ENCODE measurements at places on chromosomes 12 and 14. TPM values are rescaled to one million over a fixed set of nuclear protein-coding genes. Genes with fewer than 3 reads are reported as not detected.

GRCh38 chr12:2356601-2357125 is 303.9 kb downstream of the CACNA1C start:
- DNase-seq: no peak

GRCh38 chr12:612293-612692 is 51.0 kb downstream of the NINJ2 start:
- DNase-seq: peak; percentile 47

DNA sequence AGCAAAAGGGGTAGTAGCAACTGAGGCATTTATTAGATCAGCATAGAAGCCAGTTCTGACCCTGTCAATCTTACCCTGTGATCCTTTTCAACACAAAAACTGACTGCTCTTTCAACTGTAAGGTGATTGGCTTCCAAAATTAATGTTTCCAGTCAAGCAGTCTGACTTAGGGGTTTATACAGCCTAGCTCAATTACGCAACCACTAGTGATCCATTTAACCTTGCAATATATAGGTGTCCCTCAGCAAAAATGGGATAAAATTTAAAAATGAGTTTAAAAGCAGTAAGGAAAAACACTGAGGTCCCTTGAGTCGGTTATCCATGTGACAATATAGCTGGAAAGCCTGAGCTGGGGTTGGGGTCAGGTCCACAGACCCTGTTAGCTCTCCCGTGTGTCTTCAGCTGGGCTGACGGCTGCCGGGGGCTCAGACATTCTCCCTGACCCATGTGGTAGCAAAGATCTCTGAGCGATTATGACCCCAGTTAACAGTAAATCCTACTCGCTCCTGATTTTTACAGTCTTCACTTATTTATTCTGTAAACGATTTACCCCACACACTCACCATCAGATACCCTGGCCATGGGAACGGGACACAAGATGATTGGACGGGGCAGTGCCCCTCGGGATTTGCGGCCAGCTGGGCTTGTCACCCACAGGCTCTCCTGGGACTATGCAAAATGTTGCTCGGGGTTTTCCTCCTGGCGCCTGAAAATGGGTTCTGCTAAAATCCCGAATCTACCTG is 16.6 kb downstream of the ADGRD1 start:
- no peak for DNase-seq

Gene HOXC10
- not detected for total RNA-seq

DNA sequence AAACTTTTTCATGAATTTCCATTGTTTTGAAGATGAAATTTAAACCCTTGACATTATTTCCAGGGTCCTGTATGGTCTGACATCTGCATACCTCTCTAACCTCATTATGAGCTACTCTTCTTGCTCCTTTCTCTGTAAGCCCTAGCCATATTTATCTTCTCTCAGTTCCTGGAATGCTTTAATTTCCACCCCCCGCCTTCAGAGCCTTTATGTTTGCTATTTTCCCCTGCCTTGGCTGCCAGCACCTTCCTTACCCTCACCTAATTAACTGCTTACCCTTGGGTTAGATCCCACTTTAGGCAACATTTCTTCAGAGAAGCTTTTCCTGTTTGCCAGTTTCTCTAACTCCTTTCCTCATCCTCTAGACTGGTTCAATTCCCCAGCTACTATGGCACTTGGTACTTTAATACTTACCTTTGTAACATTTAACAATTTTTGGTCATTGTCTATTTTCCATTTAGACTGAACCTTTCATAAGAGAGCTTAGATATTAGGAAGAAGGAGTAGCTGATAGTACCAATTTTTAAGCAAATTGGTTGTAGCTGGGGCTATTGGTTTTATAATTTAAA is 6.0 kb downstream of the STYX start:
- peak; percentile 33 for DNase-seq

GRCh38 chr14:22448905-22449599 is 140.0 kb downstream of the DAD1 start:
- DNase-seq: no peak

Gene ANO2
- 0.76 TPM for total RNA-seq

DNA sequence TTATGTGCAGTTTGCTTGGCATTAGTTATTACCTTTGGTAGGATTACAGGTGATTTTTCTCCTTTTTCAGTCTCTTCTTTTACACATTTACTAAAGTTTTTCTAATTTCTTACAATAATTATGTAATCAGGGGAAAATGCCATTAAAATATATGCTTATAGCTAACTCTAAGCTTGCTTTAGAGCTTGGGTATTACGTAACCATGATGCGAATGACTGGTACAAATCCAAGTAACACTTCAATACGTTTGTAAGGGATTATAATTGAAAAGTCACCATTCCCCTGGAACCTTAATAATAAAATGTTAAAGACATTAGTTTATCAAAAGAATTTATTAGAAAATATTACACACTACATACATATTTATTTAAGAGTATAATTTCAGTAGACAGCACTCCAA is 71.6 kb downstream of the SCAF11 start:
- DNase-seq: no peak

Gene DNAI7
- not detected for total RNA-seq

GRCh38 chr12:56206452-56207166 is 15.1 kb downstream of the RNF41 start:
- peak; percentile 85 for DNase-seq

GRCh38 chr12:52204095-52204930 is 12.5 kb upstream of the KRT80 start:
- DNase-seq: peak; percentile 48

DNA sequence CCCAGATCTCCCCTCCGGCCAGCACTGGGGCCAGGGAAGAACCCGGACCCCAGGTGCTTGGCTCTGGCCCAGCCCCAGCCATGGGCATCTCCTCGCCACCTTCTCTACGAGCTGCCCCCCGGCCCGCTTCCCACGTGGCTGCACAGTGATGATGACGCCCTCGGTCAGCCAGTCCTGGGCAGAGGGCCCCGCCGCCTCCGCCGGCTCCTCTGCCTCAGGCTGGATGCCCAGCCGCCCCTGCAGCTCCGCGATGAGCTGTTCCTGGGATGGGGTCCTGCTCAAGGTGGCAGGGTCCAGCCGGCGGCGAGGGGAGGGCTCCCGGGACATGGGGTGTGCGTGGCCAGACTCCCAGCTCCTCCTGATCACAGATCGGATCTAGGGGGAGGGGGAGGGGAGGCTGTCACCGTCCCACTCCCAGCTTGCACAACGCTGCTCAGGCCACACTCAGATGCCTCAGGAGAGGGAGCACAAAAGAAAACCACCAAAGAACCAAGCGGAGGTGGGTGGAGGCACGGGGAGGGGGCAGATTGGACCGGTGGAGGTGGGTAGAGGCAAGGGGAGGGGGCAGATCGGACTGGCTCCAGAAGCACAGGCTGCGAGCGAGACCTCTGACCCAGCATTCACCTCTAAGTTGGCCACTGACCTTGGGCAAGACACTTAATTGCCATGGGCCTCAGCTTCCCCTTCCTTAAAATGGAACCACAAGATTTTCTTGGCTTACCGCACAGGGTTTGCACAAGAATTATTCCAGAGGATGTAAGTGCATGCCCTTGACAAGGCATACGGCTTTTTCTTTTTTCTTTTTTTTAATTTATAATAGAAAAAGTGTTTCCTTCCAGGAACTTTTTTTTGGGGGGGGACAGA is 16.1 kb upstream of the RPLP0 start:
- peak; percentile 75 for DNase-seq

DNA sequence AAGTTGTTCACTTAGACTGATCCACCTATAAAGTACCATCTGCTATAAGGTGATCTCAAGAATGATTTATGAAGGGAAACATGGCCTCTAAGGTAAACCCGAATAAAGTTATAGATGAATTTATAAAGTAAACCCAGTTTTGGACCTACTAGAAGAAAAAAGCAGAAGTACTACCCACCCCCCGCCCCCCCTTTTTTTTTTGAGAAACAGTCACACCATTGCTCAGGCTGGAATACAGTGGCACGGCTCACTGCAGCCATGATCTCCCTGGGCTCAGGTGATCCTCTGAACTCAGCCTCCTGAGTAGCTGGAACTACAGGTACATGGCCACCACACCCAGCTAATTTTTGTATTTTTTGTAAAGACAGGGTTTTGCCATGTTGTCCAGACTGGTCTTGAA is 3.9 kb downstream of the ENTPD5 start:
- no peak for DNase-seq

Gene NRXN3
- 0.89 TPM for total RNA-seq

GRCh38 chr12:46517579-46517962 is 145.0 kb upstream of the SLC38A2 start:
- DNase-seq: no peak

GRCh38 chr12:117120787-117121186 is 21.6 kb upstream of the TESC start:
- DNase-seq: no peak

- no peak for DNase-seq
Observed at GRCh38 chr14:93281937-93282336, 50.9 kb downstream of the BTBD7 start.

DNA sequence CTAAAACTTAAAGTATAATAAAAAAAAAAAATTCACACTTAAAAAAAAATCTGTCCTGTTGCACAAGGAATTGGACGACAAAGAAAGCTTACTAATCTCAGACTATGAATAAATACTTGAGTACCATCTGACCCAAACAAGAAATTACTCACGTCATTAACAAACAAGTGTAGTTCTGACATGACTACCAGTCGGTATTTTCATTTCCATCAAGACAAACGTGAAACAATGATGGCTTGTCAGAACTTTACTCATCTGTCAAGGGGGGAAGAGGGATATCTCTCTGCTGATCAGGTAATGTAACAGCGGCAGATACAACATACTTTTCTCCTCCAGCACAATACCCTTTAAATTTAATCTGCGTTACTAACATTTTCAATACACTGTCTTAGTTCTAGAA is 78.3 kb downstream of the CDK17 start:
- DNase-seq: no peak

DNA sequence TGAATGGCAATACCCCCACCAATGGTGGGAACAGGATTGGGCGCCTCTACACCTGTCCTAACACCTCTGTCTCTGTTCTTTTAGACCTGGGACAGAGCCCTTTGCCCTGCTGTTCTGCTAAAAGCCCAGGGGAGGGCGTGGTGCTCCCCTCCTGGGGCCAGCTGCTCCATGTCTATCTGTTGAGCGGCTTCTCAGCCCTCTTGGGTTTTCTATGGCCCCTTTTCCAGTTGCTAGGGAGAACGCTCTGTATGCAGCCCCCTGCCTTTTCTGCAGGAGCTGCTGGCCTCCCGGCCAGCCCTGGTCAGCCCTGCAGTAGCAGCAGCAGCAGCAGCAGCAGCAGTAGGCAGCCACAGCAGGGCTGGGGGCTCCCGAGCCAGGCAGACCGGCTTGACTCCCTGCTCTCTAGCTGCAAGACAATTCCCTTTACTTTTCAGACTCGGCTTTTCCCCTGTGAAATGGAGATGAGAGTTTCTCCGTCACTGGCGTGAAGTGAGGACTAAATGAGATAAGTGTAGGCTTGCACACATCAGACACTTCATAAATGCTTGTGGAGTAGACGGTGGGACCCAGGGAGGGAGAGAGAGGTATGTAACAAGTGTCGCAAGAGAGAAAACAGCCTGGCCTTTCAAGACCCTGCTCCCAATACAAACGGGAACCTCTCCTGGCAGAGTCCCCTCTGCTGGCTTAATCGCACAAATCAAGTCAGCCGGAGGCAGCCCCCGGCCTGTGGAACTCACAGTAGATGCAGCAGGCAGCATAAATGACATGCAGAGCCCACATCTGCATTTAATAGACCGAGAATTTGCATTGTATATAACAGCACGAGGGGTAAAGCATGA is 1.0 kb downstream of the RTL1 start:
- peak; percentile 89 for DNase-seq

Gene GPR84
- total RNA-seq: not detected

Gene SRRM4
- 0.76 TPM for total RNA-seq

- DNase-seq: no peak
Observed at GRCh38 chr12:120156315-120157259, 37.9 kb downstream of the GCN1 start.

DNA sequence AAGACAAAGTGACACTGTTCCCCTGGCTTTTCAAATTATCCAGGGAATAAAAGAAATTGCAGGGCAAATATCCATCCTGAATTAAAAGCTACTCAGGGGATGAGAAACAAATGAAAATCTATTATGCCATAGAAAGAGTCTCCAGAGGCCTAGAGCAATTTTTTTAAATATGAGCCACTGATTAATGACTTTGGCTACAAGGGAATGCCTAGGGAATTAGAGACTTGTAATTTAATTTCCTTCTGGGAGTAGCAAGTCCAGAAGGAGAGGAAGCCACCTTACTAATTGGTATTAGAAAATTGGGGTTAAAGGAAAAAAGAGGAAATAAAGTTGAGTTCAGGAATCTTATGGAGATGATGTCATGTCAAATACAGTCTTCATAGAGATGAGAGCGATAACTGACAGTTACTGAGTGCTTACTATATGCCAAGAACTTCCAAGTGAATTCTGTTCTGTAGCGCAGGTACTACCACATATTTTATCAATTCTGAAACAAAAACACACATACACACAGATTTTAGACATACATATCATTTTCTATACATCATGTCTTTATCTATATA is 304.4 kb downstream of the DUSP6 start:
- DNase-seq: no peak

Gene SMAGP
- 10.1 TPM for total RNA-seq

Gene TC2N
- 11.5 TPM for total RNA-seq

DNA sequence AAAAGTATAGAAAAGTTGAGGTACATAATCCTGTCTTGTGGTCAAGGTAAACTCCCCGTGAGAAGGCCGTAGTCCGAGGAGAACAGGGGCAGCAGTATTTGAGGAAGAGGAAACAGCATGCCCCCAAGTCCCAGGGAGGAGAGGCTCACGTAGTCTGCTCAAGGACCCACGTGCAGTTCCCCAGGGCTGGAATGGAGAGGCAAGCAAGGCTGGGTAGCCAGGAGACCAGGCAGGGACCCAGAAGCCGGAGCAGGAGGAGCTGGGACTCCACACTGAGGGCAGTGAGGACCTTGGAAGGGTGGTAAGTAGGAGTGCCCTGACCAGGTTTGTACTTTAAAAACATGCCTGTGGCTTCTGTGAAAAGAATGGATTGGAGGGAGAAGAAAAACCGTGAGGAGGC is 100.0 kb downstream of the EGLN3 start:
- DNase-seq: no peak

- DNase-seq: peak; percentile 59
Observed at GRCh38 chr12:30200864-30201263, 417.1 kb upstream of the TMTC1 start.

DNA sequence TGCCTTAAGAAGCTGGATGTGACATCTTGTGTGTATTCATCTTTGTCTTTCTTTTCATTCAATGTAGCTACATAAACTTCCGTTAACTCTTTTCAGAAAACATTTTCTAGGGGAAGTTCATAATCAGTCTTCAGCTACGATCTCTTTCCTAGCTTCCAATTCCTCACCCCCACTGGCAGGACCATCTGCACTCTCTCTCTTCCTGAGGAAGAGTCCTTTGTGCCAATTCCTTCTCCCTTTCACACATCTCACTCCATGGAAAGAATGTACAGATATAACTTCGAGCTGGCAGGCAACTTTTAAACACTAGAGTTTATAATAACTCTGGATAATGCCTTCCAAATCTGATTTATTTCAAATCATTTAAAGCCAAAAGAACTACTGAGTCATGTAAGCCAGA is 495.7 kb downstream of the GALC start:
- no peak for DNase-seq
